NCI-H345 (cell line): ENCODE measurements at places on chromosomes 11 and 22.

DNA sequence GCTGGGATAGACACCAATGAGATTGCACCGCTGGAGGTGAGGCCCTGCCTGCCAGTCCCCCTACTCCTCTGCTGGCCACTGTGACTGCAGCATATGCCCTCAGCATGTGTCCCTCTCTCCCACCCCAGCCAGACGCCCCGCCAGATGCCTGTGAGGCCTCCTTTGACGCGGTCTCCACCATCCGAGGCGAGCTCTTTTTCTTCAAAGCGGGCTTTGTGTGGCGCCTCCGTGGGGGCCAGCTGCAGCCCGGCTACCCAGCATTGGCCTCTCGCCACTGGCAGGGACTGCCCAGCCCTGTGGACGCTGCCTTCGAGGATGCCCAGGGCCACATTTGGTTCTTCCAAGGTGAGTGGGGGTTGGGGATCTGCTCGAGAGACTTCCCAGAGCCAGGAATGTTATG lies 5.7 kb upstream of the SMARCB1 start:
- DNase-seq, result no peak

DNA sequence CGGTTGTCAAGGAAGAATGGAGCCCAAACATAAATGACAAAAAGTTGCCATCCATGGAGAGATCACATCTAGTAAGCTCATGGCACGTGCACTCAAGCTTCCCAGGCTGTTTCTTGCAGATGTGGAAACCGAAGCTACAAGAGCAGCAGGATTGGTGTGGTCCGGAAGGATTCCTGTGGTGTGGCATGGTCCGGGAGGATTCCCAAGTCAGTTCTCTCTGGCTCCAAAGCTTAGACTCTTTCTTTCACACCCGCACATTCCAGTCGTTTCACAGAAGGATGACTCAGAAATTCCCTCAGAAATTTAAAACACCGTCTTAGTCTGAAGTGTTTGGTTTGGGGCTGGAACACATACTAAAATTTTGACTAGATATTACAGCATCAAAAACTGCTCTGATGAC lies 78.0 kb upstream of the DRD2 start:
- DNase-seq, result no peak

DNA sequence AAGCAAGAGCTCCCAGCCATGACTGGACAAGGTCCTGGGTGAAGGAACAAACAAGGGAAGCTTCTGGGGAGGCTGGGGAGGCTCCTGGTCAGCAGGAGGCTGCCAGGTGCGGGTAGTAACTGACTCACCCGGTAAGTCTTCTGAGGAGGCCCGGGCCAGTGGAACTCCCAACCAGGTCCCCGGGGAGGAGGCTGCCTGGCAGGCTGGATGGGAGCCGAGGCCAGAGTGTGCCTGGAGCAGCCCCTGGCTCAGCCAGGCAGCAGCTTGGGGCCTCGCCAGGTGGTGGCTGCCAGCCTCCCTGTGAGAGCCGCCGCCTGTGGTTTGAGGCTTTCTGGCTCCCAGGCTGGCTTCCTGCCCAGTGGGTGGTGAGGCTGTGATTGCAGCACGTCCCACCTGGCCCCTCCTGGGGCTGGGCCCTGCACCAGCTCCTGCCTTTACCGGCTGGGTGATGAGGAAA lies 46.2 kb downstream of the IGF2 start:
- DNase-seq, result peak; percentile 92

DNA sequence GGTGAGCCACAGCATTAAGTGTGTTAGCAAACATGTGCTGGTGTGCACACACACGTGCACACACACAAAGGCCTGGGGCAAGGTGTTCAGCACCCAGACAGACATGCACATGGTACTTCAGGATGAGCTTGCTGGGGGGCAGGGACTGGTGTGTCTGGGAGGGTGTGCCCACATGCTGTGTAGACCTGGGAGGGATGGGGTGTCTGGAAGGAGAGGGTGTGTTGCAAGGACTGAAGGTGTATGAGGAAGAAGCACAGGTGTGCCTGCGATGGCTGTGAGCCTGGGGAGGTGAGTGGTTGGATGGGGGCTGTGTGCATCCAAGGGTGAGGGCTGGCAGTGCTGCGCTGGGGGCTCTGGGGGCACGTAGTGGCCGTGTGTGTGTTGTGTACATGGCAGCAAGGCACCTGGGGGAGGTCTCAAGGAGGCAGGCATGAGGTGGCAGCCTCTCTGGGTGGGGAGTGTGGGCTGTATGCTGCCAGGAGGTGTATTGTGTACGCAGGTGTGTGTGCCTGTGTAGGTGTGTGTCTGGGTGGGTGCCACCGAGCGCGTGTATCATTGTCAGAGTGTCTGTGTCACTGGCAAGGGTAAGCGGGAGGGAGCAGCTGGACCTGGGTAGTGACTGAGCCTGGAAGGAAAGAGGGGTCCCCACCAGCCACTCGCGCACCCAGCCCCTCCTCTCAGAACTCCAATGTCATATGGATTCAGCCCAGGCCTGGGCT lies 2.2 kb downstream of the NRXN2 start:
- no peak for DNase-seq

DNA sequence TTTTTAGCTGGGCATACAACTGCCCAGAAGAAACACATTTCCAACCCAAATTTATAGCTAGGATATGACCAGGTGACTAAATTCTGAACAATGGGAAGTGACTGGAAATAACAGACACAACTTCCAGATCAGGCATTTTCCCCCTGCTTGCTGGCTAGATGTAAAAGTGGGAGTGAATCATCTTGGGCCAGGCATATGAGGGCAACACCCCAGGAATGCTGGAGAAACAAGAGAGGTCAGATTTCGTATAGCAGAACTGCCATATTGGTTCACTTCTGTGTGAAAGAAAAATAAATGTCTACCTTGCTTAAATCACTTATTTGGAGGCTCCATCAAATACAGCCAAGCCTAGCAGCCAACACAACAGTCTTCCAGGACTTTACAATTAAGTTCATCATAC lies 7.4 kb downstream of the ATL3 start:
- no peak for DNase-seq

DNA sequence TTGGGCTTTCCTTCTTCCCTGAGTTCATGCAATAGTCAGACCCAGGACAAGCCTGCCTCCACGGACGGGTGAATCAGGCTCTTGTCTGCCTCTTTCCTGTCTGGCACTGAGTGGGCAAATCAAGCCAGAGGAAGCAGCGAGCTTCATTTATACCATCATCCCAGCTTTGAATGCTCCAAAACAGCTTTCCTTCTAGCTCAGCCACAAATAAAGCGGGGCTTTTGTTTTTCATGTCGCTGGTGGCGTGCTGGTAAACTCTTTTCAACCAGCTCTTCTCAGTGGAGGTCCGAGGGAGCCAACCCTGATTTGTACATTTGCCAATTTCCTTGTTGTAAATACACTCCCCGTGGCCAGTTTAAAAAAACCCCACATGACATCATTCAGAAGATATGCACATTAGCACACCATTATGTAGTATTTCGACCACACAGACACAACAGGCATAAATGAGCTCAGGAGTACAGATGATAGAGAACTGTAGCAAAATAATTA lies 8.6 kb downstream of the C11orf91 start:
- peak; percentile 88 for DNase-seq

DNA sequence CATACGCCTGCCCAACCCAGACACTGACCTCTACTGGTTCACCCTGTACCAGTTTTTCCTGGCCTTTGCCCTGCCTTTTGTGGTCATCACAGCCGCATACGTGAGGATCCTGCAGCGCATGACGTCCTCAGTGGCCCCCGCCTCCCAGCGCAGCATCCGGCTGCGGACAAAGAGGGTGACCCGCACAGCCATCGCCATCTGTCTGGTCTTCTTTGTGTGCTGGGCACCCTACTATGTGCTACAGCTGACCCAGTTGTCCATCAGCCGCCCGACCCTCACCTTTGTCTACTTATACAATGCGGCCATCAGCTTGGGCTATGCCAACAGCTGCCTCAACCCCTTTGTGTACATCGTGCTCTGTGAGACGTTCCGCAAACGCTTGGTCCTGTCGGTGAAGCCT lies 2.2 kb downstream of the MCHR1 start:
- DNase-seq, result no peak

DNA sequence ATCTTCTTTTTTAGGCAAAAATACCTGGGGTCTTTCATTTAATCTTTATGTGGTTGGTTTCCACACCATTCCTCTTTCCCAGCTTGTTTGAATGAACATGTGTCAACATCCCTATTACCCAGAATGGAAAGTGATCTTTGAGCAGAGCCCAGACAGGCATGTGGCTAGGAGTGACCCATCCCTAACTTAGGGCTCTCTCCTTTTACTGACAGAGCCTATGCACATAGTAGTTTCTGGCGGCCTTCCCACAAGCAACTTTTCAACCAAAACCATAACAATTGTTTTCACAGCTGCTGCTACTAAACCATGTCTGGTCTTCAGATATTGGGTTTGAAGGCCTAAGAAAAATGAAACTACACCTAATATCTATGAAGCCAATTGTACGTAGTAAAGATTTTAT lies 107.5 kb downstream of the TENM4 start:
- DNase-seq, result no peak

DNA sequence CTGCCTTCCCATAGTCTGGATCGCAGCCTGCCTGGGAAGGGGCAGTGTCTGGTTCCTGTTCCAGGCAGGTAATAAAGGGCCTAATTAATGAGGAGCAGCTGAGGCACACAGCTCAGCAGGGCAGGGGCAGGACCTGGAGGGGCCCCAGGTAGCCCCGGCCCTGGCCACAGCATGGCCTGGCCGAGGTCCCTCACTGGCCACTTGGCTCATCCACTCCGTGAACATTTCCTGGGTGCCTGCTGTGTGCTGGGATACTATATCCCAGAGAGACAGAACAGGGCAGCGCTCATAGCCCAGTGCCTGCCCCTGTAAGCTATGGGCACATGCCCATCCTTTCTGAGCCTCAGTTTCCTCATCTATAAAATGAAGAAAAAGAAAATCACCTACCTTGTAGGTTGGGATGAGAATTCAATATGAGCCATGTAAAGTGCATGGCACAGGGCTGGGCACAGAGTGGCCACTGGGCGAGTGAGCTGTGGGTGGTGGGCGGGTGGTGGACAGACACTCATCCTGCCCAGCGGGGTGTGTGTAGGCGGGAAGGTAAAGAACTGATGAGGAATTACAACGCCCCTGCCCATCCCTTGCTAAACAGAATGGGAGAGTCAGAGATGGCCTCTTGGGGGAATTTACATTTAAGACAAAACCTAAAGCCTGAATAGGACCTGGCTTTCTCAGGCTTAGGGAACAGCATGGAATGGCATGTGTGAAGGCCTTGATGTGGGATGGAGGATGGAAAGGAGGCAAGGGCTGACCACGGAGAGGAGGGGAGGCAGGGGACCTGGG lies 9.2 kb downstream of the MYRF start:
- DNase-seq, result no peak

DNA sequence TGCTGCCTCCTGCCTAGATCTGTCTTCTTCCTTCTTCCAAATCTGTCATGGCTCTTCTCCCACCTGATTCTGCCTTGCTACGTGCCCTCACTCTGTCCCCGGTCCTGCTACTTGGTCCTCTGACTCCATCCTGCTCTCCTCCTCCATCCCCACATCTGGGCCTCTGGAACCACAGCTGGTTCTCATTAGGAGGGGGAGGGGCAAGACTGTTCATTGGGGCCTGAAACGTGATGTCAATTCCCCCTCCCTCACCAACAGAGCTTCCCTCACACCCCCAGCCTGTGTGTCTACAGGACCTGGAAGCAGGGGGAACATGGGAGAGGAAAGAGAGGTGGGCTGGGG lies 9.1 kb downstream of the DCHS1 start:
- no peak for DNase-seq

- DNase-seq, result no peak
These were observed 3.9 kb upstream of the SMIM35 start for GRCh38 chr11:118090545-118091162.

GRCh38 chr11:120055646-120056045 lies 82.3 kb downstream of the TRIM29 start:
- no peak for DNase-seq

GRCh38 chr11:9568854-9569587 lies 4.4 kb upstream of the WEE1 start:
- peak; percentile 76 for DNase-seq

- no peak for DNase-seq
These were observed 1.8 kb upstream of the DENND5A start for GRCh38 chr11:9266926-9267325.

DNA sequence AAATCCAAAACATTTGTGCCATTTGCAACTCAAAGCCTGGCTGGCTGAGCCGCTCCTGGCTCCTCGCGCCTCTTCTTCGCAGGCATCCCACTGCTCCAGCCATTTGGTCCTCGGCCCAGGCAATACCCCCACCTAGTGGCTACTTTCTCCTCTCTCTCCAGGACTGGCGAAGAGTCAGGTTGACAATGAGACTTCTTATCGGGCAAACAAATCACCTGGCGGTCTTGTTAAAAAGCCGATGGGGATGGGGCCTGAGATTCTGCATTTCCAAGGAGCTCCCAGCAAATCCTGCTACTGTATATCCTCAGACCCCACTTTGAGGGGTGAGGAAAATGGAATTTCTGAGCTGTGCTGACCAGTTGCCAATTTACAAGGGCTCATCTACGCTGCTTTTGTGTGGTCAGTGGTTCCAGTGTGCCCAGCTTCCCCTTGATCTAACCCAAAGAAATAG lies 89.0 kb downstream of the ISX start:
- DNase-seq, result peak; percentile 41

DNA sequence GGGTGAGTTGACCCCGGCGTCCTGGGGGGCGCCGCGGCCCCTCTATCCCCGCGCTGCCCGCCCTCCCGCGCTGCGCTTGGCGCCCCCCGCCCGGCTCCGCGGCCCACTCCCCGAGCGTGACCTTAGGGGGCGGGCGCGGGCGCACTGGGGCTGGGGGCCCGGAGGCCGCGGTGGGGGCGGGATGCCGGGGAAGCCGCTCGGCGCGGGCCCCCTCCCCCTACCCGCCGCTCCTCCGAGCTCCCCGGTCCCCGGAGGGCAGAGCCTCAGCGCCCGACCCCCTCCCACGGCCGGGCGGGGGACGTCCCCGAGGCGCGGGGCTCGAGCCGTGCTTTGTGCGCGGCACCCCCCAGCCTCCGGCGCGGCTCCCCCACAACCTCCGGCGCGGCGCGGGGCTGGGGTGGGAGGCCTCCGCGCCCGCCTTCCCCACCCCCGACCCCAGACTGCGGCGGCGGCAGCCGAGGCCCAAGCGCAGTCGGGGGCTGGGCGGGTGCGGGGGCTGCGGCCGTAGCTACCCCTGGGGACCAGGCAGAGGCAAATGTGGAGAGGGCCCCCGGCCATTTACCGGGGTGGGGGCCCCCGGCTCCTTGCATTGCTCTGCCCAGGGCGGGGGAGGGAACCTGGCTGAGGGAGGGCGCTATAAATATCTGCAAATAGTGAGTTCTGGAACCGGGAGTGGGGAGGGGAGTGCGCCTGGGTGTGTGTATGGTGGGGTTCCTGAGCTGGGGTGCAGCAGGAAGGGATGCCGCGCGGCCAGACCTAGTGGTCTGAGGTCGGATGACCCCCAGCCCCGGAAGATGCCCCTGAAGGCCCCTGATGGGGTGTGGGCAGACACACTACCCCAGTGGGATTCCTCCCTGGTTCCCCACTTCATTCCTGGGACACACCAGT lies 988 bp downstream of the MGAT3 start:
- DNase-seq, result no peak

GRCh38 chr11:69684651-69685050 lies 9.5 kb upstream of the LTO1 start:
- no peak for DNase-seq

DNA sequence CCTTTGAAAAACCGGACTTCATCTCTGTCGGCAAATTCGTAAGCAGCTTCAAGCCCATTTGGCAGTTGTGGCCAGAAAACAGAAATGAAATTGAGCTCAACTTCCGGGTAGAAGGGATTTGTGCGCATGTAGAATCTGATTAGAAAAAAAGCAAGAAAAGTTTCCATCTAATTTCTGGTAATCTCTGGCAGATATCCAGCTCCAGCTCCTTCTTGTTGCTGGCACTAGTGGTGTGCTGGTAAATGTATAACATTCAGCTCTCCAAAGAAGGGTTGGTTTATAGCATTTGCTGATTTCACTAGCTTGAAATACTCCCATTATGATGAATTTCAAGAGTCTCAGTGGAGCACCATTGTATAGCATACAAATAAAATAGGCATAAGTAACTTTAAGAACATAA lies 5.4 kb downstream of the MMP1 start:
- no peak for DNase-seq
